ENCODE measurements at places on chromosomes 2 and 18.

- DNase-seq, result no peak
Observed at GRCh38 chr2:138648606-138649005, 131.6 kb downstream of the NXPH2 start.

GRCh38 chr2:67726416-67726815, 329.3 kb downstream of the ETAA1 start:
- DNase-seq, result no peak

GRCh38 chr2:99808361-99809200, 318.8 kb upstream of the REV1 start:
- no peak for DNase-seq

DNA sequence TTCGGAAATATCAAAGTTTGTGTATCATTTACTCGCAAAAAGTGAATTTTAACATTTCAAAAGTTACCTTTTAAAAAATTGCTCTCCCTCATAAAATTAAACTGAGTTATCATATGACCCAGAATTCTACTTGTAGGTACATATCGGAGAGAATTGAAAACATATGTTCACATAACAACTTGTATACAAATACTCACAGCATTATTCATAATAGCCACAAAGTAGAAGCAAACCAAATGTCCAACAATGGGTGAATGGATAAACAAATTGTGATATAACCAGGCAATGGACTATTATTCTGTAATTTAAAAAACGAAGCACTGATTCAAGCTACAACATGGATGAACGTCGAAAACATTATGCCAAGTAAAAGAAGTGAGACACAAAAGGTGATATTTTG, 412.0 kb upstream of the TCF4 start:
- no peak for DNase-seq

DNA sequence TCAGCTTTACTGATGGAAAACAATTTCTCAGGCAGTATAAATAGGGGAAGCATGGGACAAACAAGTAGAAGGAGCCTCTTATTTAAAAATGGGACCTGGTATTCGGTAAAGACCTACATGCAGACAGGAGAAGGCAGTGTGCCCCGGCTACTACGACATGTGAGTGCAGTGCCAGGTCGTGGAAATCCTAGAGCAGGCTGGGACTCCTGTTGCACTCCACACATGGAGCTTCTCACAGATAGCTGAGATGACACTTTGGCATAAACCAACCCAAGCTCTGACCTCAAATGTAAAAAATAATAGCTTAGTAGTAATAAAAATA, 885 bp upstream of the DSEL start:
- DNase-seq, result no peak

DNA sequence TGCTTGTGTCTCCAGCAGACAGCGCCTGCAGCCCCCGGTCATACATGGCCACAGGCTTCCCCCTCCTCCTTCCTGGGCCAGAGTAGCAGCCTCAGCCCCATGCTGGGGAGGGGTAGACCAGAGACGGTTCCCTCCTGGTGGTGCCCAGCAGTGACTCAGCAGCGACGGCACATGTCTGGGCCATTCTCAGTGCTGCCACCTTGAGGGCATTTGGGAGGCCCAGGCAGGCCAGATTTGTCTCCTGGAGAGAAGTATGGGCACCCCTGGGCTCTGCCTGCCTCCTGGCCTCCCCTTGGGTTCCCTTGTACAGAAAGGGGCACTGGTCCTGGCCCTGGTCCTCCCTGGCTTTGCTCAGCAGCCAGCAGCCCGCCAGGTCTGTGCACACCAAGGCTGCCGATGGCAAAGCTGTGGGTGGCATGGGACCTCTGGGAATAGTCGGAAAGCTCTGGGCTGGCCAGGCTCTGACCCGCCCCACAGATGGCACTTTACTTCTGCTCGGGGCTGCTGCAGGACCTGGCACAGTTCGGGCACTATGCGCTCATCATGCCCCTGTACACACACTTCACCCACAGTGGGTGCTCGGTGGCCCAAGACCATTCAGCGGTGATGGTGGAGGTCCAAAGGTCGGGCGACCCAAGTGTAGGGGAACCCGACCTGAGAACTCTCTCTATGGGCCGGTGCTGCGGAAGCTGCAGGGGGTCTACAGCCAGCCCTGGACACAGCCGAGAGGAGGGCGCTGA, 11.4 kb upstream of the ALPI start:
- DNase-seq, result peak; percentile 70

- DNase-seq, result no peak
Observed at GRCh38 chr2:136049011-136049742, 63.8 kb upstream of the DARS1 start.

GRCh38 chr2:195722075-195722474, 65.0 kb downstream of the SLC39A10 start:
- no peak for DNase-seq

Measured in hematopoietic multipotent progenitor cell treated with erythropoietin and hydrocortisone succinate and interleukin-3 and kit ligand, for 8 days (in vitro differentiated cells).